Right renal pelvis (tissue), 4 donors: ENCODE measurements at places on chromosomes 2 and 18.

DNA sequence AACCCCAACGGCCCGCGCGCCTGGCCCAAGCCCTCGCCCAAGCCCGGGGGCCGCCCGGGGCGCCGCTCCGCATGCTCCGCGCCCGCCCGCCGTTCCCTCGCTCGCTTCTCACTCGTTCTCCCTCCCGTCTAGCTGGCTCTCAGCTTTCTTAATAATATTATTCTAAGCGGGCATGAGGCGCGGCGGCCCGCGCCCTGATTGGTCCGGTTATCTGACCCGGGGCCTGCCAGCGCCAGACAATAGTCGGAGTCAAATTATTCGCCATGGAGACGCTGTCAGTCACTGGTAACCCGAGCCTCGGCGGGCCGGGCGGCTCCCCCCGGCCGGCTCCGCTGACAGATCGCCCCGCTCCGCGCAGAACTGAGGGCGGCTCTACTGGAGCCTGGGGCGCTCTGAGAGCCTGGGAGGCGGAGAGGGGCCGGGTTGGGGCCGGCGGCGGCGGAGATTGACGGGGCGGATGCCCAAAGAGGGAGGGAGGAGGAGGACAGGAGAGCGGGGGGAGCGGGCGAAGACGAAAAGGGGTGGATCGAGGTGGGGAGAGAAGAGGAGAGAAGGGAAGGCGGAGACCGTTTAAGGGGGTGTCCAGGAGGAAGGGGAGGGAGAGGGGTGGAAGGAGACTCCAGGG is at the start of gene SIX2:
Gene SIX2, minus strand, starts transcription at position 150 of the 625 bp plus-strand sequence. CDS start 342 bp downstream, outside the sequence.
- no peak for DNase-seq

DNA sequence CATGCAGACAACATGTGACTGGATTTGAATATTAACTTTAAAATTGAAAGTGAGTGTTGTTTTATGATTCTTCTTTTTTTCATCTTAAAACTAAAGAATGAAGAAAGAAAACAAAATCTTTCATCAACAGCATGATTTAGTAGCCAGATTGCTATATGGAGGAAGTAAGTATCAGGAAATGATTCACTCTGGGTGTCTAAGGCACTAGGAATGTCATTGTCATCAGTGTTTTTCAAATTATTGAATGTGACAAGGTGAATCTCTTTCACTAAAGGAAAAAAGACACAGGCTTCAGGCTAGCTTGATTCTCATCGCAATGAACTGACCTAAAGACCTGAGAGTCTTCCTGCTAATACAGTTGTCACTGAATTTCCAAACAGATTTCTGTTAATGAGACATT is 430.1 kb downstream of the FBXO15 start:
- DNase-seq: no peak

- DNase-seq: no peak
These were observed 39.2 kb downstream of the DPYSL5 start for GRCh38 chr2:26887151-26887550.

DNA sequence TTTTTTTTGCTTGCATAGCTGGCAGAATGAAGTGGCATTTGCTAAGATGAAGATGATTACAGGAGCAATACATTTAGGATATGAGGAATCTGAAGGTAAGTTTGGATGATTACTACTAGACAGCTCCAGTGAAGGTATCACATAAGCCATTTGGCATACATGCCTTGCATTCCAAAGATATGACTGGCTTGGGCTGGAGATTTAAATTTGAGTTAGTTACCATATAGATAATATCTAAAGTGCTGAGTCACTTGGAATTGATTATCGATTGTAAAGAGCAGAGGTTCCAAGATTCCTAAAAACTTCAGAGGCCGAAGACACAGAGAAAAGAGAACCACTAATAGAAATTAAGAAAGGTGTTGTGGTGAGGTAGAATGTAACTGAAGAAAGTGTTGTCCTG is 1026.4 kb downstream of the DSC3 start:
- no peak for DNase-seq

GRCh38 chr2:66888791-66889631 is 454.1 kb downstream of the MEIS1 start:
- no peak for DNase-seq
